MM.1S (cell line): ENCODE measurements at places on chromosomes 12 and 14.

DNA sequence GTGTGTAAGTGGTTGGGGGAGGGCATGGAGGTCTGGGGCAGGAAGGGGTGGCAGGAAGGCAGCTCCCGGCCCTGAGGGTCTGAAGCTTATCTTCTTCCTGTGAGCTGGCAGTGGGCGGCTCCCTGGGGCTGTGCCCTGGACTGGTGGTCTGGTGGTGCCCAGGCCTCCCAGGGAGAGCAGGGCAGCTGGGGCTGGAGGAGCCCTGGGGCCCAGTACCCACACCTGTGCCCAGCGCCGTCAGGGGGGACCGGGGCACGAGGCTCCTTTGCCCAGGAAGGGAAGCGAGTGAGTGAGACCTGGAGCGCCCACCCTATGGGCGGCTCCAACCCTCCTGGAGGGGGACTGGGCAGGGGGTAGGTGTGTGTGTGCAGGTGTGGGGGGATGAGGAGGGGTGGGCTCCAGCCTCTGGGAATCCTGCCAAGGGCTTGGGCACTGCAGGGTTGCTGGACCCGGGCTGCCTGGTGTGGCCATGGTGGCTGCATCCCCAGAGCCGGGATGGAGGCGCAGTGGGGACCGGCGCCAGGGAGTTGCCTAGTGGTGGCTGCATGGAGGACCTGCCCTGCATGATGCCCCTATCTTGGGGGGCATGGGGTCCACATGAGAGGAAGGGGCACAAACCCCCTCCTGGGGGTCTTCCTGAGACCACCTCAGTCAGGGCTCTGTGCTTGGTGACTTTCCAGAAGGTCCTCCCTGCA, 353.6 kb downstream of the TMEM121 start:
- DNase-seq, result no peak

DNA sequence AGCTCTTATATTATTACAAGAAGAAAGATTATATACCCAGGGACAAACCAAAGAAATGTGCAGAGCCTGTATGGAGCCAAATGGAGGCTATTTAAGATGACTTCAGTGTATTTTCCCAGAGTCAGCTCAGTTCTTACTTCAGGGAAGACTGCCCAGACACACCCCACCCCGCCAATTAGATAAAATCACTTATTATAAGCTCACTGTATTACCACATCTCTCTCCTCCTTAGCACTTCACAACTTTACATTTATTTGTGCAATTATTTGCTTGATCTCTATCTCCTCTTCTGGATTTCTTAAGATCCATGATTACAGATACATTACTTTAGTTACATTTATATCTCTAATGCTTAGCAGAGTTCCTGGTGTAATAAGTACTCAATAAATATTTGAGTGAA, 24.7 kb upstream of the WDR89 start:
- DNase-seq, result no peak

DNA sequence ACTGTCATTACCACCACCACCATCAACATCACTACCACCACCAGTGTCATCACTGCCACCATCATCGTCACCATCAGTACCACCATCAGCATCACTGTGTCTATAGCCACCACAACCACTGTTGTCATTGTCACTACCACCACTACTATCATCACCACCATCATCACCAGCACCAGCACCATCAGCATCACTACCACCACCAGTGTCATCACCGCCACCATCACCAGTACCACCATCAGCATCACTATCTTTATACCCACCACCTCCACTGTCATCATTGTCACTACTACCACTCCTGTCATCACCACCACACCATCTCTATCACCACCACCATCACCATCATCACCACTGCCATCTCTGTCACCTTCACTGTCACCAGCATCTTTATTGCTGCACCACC, 60.6 kb downstream of the BEGAIN start:
- no peak for DNase-seq

DNA sequence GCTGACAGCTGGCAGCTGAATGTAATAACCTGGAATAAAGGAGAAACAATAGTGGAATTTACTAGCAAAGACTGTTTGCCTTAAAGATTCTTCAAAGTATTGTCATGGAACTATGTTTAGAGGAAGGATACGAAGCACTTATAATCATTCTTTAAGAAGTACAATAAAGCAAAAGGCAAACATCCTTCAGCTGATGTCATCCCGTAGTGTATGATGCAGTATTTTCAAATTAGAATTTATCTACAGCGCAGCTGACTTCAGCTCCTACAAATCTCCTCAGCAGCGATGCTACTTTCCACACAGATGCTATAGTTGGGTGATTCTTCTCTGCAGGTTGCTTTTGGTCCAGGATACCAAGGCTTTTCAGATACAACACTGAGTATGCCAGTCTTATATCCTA, 31.5 kb downstream of the CLEC1A start:
- no peak for DNase-seq

- no peak for DNase-seq
Observed at GRCh38 chr12:11771356-11771755, 121.9 kb downstream of the ETV6 start.
